NCI-H1417 treated with DMSO at 0.1 percent for 48 hours (cell line): ENCODE measurements at places on chromosomes 13 and 19.

GRCh38 chr19:19502808-19503602, 12.3 kb downstream of the TSSK6 start:
- DNase-seq: no peak

GRCh38 chr19:16957855-16958254, 68.8 kb downstream of the CPAMD8 start:
- DNase-seq: no peak

DNA sequence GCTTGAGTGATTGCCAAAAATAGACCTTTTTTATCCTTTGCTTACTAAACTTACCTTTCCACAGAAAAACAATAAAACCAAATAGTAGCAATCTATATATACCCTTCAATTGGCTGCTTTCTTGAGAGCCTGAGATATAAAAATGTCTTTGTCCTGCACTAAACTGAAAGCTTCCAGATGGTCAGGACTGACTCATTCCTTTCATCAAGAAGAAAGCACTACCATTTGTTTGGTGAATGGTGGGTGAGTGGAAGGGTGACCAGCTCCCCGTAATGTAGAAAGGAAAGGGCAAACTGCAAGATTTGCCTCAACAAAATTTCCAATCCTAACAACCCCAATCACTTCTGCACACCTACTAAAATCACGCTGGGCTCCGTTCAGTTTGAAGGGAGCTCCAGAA, 67.8 kb downstream of the SACS start:
- no peak for DNase-seq

GRCh38 chr13:28620011-28620830, 38.7 kb upstream of the POMP start:
- no peak for DNase-seq

DNA sequence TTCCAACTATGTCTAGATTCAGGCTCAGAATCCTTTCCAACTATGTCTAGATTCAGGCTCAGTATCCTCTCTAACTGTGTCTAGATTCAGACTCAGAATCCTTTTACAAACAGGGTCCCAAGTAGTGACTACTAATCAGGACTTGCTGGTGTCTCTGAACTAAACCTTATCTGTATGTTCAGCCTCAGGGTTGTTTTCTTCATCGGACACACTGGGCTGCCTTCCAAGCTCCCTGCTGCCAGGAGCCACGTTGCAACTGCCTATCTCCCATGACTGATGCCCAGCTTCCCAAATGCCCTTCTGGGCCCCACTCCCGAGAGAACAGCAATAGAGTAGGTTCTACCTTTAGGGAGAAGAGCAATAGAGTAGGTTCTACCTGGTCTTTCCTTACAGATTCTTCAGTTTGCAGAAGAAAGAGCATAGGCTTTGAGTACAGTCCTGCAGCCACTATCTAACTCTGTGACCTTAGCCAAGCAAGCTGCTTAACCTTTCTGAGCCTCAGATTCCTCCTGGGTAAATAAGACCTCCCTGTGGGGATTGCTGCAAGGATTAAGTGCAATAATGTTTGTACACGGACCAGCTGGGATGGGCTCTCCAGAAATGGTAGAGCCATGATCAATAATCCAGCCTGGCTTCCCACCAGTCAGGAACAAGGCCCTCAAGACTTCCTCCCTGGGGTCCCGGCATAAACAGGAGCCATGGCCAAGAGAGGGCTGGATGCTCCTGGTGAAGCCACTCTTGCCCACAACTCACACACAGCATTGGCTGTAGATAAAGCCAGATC, 61.5 kb downstream of the ZIC5 start:
- DNase-seq: no peak

GRCh38 chr19:46000491-46001246, 5.4 kb downstream of the CCDC61 start:
- no peak for DNase-seq
